ENCODE measurements at places on chromosomes 1 and 21.

DNA sequence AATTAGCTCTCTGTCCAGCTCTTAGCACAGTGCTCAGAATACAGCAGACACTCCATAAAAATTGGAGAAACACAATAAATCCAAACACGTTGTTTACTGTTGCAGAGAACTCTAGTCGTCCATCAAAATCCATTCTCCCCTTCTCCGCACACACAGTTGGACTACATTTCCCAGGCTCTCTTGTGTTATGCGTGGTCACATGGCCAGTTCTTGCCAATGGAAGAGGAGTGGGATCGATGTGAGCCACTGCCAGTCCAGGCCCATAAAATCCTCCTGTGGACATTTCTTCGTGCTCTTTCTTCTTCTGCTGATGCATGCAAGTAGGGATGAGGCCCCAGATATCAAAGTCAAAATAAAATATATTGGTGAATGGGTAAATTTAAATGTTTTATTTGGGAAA is 114.3 kb upstream of the FMN2 start:
- no peak for DNase-seq

DNA sequence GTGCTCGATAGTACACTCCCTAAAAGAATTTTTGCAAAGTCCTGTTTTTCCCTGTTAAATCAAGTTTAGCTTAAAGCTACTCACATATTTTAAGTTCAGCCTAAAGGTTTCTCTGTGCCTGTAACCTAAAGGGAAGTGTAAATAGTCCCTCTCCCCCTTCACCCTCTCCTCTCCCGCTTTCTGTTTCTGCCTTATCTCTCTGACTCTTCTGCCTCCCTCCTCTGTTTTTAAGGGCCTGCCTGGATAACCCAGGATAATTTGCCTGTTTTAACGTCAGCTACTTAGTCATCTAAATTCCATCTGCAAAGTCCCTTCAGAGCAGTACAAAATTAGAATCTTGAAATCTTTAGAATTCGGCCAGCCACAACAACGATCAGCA is 92.6 kb downstream of the NID1 start:
- DNase-seq = no peak

DNA sequence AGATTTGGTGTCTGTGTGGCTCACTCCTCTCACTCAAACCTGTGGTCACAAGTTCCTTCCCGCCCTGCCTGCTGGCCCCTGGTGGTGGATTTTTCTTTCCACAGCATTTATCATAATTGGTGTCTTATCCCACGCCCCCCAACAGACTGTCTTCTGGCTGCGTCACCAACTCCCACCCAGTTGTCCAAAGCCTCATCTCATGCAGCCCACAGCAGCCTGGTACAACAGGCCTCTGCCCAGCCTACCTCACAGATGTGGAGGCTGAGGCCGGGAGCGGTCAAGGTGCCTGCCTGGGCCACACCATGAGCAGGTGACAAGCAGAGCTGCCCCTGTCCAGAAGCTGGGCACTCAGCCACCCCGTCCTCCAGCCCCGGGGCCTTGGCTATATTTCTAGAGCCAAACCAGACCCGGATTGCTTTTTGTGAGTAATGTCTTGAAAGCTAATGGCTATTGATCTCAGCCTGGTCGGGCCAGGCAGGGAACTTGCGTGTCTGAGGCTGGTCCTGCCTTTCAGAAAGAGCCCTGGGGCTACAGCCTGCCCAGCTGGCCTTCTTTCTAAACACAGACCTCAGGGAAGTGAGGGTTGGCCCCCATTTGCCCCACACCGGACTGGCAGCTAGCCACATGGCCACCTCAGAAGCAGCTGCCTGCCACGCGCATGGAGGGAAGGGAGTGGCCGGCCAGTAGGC is 2.6 kb downstream of the KCNAB2 start:
- peak; percentile 82 for DNase-seq

- DNase-seq = no peak
Observed at GRCh38 chr1:76687307-76688175, 179.7 kb upstream of the ST6GALNAC5 start.

- no peak for DNase-seq
Observed at GRCh38 chr21:19013916-19014315, 610.3 kb upstream of the TMPRSS15 start.

DNA sequence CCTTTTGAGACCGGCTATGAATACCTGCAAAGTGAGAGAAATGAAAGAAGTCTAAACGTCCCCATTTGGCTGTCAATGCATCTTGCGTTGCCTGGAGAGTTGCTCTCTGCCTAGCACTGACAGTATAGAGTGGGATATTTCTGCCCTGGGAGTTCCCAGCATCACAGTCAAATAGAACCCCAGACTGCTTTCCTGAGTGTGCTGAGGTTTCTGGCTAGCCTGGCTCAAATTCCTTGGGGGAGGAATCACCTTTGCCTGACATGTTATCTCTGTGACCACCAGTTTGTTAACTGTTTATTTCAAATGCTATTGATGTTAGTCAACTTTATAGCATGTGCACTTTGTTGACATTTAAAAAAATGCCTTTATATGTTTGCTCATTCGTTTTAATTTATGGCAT is 212.0 kb upstream of the FAM78B start:
- no peak for DNase-seq

DNA sequence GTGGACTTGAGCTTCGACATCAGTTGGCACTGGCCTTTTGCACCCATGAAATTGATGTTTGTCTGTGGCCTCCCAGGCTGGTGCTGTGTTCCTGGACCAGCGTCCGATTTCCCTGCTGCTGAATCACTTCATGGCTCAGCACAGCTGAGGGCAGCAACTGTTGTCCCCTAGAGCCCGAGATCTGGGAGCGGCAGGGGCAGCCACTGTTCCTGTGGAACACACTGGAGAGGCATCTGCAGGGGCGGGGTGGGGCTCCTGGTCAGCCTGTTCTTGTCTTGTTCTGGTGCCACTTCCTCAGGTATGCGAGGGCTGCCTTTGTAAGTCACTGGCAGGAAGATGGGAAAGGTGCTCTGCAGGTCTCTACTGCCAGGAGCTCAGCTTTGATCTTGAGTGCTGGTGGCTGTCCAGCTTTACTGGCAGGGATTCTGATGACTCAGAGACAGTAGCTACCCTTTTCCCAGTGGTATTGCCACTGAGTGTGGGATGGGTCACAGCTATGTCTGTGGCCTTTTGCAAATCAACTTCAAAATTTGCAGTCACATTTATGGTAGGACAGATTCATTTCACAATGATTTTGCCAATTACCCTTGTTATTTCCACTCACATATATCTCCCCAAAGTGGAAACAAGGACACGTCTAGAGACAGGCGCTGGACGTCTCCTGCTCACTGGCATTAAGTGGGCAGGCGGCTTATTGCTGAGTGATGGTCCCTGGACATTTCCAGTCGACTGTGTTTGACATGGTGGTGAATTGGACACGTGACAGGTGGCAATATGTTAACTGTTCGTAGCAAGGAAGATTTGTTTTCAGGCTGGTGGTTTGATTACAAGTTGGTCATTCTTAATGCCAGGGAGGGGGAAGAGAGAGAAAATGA is 15.3 kb downstream of the AGPAT3 start:
- DNase-seq = peak; percentile 13

DNA sequence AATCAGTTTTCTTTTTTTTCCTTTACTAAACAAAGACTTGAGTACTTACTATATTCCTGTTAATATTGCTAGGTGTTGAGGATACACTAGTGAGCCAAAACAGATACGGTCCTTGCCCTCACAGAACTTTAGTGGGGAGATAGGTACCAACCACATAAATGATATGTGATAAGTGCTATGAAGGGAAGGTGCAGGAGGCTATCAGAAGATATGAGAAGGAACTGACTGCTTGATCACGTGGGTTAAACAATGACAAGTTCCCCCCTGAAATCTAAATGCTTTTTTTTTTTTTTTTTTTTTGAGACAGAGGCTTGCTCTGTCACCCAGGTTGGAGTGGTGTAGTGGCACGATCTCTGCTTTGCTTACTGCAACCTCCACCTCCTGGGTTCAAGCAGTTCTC is 25.0 kb downstream of the RBM15 start:
- no peak for DNase-seq

DNA sequence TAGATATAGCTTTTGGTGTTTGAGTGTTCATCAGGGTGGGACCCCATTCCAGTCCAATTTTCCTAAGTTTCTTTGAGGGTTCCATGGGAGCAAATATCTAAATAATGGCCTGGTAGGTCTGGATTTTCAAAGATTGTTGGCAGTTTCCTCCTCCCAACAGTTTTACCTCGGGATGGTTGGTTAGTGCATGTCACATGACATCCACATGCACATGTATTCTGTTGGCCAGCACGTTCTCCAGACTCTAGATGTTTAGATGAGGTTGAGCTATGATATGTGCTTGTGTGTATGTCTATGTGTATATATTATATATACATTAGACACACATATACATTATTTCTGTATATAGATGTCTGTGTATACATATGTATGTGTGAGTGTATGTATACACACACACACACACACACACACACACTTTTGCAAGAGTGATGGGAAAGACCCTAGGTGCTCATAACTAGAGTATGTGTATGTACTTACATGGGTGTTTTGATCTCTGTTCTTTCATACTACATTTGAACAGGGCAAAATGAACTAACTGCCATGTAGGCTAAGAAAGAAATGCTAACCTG is 5.6 kb downstream of the RGS4 start:
- DNase-seq = no peak

GRCh38 chr1:155850345-155850744 is 6.7 kb downstream of the GON4L start:
- no peak for DNase-seq

DNA sequence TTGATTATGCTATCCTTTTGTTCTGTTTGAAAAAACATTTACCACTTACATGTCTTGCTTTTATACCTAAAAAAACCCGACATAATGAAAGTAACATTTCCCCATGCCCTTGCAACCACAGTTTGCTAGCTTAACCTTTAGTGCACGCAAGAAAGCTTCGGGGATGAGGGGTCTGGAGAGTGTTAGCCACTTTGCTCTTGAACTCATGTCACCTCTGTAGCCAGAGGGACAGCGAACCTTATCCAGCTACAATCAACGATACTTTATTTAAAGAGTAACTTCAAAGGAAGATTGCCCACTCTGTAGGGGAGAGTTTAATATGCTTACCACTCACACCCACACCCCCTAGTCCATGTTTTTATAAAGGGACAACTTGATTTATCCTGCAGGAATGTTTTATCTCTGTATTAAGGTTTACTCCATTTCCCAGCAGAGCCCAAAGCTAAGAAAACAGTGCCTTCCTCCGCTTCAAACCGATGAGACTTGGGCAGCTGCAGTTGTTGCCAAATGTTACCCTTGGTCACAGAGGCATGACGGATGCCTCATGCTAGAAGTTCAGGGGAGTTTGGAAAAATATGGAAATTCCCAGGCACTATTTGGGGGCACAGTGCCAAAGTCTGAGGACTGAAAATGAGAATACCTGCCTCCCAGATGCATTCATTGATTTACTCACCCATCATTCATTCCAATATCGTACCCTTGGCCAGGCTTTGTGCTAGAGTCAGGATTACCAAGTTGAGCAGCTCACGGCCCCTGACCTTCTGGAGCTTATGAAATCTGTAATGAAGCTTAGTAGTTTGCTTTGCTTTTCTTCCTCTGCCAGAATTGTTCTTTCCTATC is 61.4 kb upstream of the VCAM1 start:
- no peak for DNase-seq

GRCh38 chr1:228163776-228164519 is 1.7 kb upstream of the IBA57 start:
- DNase-seq = no peak

DNA sequence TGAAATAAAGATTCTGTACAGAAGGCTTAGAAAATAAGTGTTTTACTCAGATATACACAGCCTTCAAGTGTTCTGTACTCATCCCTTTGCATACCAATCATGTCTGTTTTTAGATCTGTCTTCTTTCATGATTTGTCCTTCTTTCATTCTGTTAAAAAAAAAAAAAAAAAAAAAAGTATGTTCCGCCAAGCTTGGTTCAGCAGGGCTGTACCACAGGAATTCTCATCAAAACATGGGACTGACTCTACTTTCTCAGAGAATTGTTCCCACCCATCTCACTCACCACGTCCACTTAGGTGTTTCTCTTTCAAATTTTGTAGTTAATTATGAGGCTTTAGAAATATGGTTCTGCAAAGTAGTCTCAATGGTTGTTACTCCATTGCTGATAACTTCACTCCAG is 119.0 kb downstream of the AK5 start:
- DNase-seq = no peak

GRCh38 chr21:27257908-27258556 is 291.1 kb upstream of the ADAMTS5 start:
- DNase-seq = no peak

- DNase-seq = no peak
Observed at GRCh38 chr1:53892911-53893310, 1.1 kb upstream of the DIO1 start.

GRCh38 chr1:20285510-20285909 is 5.2 kb upstream of the VWA5B1 start:
- DNase-seq = no peak

DNA sequence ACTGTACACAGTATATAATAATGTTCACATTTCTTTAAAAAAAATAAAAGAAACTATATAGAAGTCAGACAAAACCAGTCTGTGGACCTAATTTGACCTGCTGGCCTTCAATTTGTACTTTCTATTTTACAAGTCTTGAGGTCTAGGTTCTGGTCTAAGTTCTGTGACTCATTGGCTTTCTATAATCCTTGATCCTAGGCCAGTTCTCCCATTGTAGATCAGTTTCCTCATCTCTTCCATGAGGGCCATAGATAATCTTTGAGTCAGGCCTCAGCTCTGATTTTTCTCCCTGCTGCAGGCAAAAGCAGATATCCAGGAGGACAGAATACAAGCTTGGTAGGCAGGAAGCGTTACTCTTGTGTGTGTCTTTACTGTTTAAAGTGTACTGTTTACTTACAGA is 603.7 kb upstream of the CAMK1G start:
- no peak for DNase-seq

- DNase-seq = no peak
Observed at GRCh38 chr1:171595324-171595723, 26.7 kb upstream of the MYOCOS start.

DNA sequence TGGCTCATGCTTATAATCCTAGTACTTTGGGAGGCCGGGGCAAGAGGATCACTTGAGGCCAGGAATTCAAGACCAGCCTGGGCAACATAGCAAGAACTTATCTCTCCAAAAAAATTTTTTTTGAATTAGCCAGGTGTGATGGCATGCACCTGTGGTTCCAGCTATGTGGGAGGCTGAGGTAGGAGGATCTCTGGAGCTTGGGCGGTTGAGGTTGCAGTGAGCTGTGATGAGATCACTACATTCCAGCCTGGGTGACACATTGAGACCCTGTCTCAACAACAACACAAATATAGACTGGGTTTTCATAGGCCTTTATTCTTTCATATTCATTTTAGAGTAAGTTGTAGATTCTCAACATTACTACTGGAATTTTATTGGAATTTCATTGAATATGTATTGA is 12.8 kb downstream of the MED18 start:
- no peak for DNase-seq

Data from chondrocyte (in vitro differentiated cells).